Immature natural killer cell (primary cell): ENCODE measurements at places on chromosomes 2 and 18.
A peak's percentile ranks its signal among the peaks of the same experiment; 100 is the strongest.

GRCh38 chr2:239500574-239501550 is 100.0 kb upstream of the HDAC4 start:
- H3K4me3 ChIP-seq: no peak overlapping the region
- H3K27ac ChIP-seq: no peak overlapping the region
- peaks cover 8% of the 10 kb centered on the region for H3K27me3 ChIP-seq
- no peaks in the 10 kb centered on the region for H3K36me3 ChIP-seq
- no peak for DNase-seq

GRCh38 chr2:218027426-218028188 is 24.8 kb upstream of the TNS1 start:
- no peak for DNase-seq
- no peaks in the 10 kb centered on the region for H3K27me3 ChIP-seq
- H3K4me1 ChIP-seq: no peaks in the 10 kb centered on the region
- no peak overlapping the region for H3K27ac ChIP-seq

DNA sequence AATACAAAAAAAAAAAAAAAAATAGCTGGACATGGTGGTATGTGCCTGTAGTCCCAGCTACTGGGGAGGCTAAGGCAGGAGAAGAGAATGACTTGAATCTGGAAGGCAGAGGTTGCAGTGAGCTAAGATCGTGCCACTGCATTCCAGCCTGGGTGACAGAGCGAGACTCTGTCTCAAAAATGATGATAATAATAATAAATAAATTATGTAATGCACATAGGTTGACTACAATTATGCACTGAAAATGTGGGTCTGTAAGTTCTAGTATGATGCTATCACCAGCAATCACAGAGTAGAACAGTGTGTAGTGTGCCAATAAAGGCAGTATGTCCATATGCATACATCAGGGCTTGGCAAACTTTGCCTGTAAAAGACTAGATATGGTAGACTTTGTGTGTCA is 55.6 kb upstream of the MYCN start:
- no peak overlapping the region for H3K27ac ChIP-seq
- no peak overlapping the region for H3K4me3 ChIP-seq

DNA sequence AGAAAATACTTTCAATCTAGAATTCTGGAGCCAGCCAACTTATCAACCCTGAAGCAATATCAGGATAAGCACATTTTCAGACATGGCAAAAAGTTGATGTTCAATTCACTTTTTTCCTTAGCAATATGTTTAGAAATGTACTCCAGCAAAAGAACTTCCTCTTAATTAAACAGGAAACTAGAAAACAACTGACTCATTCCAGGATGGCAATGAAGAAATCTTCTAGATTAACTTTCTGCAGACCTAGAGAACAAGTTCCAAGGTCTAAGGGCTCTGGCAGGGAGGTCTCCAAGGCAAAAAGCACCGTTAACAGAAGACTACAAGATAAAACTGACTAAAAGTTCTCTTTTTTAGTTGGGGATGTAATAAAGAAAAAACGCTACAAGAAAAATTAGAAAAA is 69.2 kb upstream of the VWC2L start:
- H3K27me3 ChIP-seq: no peaks in the 10 kb centered on the region
- DNase-seq: no peak
- H3K4me1 ChIP-seq: no peaks in the 10 kb centered on the region
- no peak overlapping the region for H3K27ac ChIP-seq

GRCh38 chr2:6071519-6071918 is 379.3 kb downstream of the SOX11 start:
- no peak overlapping the region for H3K27ac ChIP-seq
- H3K36me3 ChIP-seq: no peaks in the 10 kb centered on the region
- no peak overlapping the region for H3K4me3 ChIP-seq
- no peaks in the 10 kb centered on the region for H3K27me3 ChIP-seq

DNA sequence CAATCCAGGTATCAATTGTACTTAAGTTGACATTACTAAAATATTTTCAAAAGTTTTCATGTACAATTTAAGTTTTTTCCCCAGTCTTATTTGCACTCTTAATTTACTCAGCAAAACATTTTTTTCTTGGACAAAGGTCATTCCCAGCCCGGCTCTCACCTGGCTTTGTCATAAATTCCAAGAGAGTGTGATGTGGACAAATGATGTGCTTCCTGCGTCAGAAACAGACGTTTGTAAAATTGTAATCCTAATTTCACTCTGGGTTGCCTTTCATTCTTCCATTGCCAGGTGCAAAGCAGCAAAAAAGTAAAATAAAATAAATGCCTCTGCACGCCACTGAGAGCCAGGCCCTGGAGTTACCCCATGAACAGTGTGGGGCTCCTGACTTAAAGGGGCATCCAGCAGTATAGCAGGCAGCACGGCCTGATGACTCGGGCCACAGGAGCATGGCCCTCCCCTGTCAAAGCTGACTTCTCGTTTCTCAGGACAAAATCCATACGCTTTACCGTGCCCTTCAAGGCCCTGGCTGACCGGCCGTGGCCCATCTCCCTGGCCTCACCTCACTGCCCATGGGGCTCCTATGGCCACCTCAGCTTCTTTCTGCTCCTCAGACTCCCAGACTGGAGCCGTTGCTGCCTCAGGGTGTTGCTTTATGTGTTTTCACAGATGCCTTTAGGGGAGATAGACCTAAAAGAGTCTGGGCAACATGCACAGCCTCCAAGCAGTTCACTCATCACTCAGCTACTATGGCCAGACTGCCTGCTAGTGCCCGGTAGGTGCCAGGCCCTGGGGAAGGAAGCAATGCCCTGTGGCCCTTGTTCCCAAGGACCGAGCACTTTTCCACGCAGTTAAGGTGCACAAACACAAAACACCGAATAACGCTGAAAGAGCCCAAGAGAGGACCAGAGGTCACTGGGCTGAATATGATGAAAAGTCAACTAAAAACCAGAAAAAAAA is 7.6 kb upstream of the TMEM185B start:
- DNase-seq: no peak
- H3K4me1 ChIP-seq: peaks cover 53% of the 10 kb centered on the region
- H3K27ac ChIP-seq: no peak overlapping the region

DNA sequence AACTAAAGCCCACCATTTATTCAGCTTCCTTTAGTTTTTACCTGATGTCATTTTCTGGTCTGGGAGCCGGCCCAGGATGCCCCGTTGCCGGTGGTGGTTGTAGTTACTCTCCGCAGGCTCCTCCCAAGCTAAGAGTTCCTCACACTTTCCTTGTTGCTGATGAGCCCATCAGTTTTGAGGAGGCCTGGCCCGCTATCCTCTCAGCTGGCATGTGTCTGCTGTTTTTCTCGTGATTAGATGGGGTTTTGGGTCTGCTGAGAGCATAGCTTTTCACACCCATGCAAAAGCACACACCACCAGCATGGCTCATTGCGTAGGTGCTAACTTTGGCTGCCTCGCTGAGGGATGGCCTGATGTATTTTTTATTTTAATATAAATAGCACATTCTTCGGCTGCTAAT is 72.1 kb downstream of the PSMG2 start:
- peaks cover 9% of the 10 kb centered on the region for H3K27me3 ChIP-seq
- peaks cover 3% of the 10 kb centered on the region for H3K36me3 ChIP-seq
- H3K4me1 ChIP-seq: peaks cover 17% of the 10 kb centered on the region
- peak overlapping the region; percentile 96 for H3K27ac ChIP-seq

- H3K36me3 ChIP-seq: no peaks in the 10 kb centered on the region
- no peaks in the 10 kb centered on the region for H3K4me1 ChIP-seq
- no peak for DNase-seq
These were observed 27.0 kb upstream of the DPYSL5 start for GRCh38 chr2:26820932-26821331.

- H3K27ac ChIP-seq: no peak overlapping the region
- peaks cover 6% of the 10 kb centered on the region for H3K27me3 ChIP-seq
- no peak for DNase-seq
- H3K36me3 ChIP-seq: peaks cover 13% of the 10 kb centered on the region
- peaks cover 2% of the 10 kb centered on the region for H3K4me1 ChIP-seq
- no peak overlapping the region for H3K4me3 ChIP-seq
These were observed 239.3 kb downstream of the TWIST2 start for GRCh38 chr2:239087046-239087710.

- no peak for DNase-seq
- H3K27ac ChIP-seq: no peak overlapping the region
- no peaks in the 10 kb centered on the region for H3K36me3 ChIP-seq
- no peaks in the 10 kb centered on the region for H3K4me1 ChIP-seq
These were observed 20.2 kb downstream of the SCYGR8 start for GRCh38 chr2:227765788-227766372.

GRCh38 chr18:11034884-11035283 is 114.5 kb downstream of the PIEZO2 start:
- no peaks in the 10 kb centered on the region for H3K4me1 ChIP-seq
- H3K27ac ChIP-seq: no peak overlapping the region
- H3K36me3 ChIP-seq: no peaks in the 10 kb centered on the region
- no peak for DNase-seq
- no peak overlapping the region for H3K4me3 ChIP-seq
- peaks cover 1% of the 10 kb centered on the region for H3K27me3 ChIP-seq

DNA sequence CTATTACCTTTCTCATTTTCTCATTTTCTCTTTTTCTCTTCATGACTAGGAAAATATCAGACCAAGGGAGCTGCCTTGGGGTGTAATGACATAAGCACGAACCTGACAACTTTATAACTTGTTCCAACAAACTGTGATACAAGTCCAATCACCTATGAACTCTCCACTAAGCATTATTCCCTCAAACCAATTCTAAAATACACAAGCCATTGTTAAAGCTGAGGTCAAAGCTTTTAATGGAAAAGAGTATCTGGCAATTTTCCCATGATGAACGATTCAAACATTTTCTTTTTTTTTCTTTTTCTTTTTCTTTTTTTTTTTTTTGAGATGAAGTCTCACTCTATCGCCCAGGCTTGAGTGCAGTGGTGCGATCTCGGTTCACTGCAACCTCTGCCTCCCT is 48.4 kb upstream of the NARS1 start:
- no peaks in the 10 kb centered on the region for H3K27me3 ChIP-seq
- H3K4me1 ChIP-seq: peaks cover 45% of the 10 kb centered on the region
- DNase-seq: no peak

DNA sequence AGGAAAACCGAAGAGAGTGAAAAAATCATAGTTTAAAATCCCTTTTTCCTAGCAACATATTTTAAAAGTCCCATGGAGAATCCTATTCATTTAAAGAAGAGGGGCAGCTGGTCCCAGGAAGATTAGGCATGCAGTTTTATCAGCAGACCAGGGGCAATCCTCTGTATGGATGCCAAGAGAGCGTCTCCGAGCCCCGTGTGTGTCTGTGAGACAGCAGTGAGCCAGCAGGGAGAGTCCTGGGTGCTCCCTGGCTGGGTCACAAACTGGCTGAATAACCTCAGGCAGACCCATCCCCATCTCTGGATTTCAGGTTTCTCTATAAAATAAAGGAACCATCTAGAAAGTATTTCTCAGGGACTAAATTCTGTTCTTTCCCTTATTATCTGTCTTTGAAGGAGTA is 128.2 kb upstream of the RIOK3 start:
- H3K4me1 ChIP-seq: peaks cover 22% of the 10 kb centered on the region
- DNase-seq: no peak
- H3K36me3 ChIP-seq: peaks cover 39% of the 10 kb centered on the region
- H3K27me3 ChIP-seq: peaks cover 3% of the 10 kb centered on the region

DNA sequence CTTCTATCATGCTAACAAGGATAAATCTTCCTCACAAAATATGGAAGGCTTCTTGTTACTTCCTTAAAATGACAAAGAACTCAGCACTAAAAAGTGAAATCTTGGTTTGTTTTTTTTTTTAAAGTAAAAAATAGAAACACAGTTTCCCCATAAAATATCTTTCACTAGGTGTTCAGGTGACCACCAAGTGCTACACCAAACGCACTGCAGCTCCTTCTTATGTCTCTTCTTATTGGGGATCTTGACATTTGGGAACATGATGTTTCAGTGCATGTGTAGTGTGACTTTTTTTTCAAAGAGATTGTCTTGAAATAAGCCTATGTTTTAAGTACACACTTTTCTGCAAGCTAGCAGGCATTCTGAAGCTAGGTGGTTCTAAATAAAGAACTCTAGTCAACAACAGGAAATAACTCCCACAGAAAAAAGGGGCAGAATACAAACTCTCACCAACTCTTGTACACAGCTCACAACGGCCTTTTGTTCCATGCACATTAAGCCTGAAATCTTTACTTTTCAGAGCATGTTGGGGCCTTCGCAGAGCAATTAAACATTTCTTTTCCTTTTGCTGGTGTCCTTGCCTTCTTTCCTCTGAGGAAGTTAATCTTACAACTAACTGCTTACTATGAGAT is 13.2 kb upstream of the SERTAD2 start:
- H3K27ac ChIP-seq: peak overlapping the region; percentile 38
- no peaks in the 10 kb centered on the region for H3K27me3 ChIP-seq
- no peak for DNase-seq
- no peaks in the 10 kb centered on the region for H3K36me3 ChIP-seq

DNA sequence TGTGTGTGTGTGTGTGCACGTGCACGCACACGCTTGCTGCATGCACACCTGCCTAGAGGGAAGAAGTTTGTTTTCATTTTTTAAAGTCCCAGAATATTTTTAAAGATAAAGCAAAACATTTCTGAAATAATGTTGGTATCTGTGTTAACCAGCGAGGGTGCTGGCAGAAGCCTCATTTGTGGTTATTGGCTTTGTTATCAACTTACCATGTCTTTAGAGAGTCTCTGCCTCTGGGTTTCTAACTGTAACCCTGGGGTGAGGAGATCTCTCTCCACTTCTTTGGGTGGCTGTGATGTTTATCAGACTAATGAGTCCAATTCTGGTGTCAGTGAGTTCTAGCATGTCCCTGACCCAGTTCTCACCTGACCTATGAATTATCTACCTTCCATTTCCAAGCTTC is 927.6 kb upstream of the FANCL start:
- DNase-seq: no peak
- no peak overlapping the region for H3K27ac ChIP-seq

DNA sequence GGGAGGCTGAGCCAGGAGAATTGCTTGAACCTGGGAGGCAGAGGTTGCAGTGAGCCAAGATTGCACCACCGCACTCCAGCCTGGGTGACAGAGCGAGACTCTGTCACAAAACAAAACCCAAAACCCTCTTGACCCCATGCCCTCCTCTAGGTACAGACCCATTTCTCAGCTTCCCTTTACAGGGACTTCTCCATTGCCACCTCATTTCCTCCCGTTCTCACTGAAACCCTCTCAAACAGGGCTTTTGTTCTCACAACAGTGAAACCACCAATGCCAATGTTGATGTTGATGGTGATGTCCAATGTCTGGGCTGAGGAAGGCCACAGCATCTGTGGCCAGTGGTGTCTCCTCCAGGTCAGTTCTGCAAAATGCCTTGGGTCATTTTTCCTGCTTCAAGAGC is 69.0 kb upstream of the ZCCHC2 start:
- no peak for DNase-seq
- no peak overlapping the region for H3K4me3 ChIP-seq
- no peaks in the 10 kb centered on the region for H3K36me3 ChIP-seq
- no peaks in the 10 kb centered on the region for H3K4me1 ChIP-seq
- H3K27ac ChIP-seq: no peak overlapping the region

- H3K27me3 ChIP-seq: peaks cover 4% of the 10 kb centered on the region
- H3K27ac ChIP-seq: no peak overlapping the region
These were observed 84.8 kb upstream of the HNRNPA3 start for GRCh38 chr2:177127821-177128220.

DNA sequence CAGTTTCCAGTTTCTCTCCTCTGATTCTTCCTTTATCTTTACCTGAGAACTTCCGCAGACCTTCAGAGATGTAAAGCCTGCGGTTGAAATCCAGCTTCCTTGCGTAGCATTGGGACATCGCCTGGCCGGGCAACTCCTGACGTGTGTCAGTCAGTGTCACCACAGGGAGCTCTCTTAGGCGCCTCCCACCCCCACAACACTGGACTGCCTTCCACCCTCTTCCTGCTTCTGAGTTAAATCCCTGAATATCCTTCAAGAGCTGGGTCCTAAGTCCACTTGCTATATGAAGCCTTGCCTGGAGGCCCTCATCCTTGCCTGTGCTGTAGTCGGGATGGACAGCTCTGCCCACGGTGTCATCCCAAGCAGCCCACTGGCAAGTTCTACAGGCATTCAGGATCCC is 179.4 kb downstream of the SEPTIN10 start:
- no peaks in the 10 kb centered on the region for H3K36me3 ChIP-seq
- H3K27ac ChIP-seq: no peak overlapping the region
- H3K27me3 ChIP-seq: peaks cover 2% of the 10 kb centered on the region
- no peaks in the 10 kb centered on the region for H3K4me1 ChIP-seq
- DNase-seq: no peak
- no peak overlapping the region for H3K4me3 ChIP-seq
